ENCODE measurements at places on chromosomes 16 and 17.

- DNase-seq, result no peak
Measured at GRCh38 chr16:28218109-28218508, 6.3 kb upstream of the XPO6 start.

DNA sequence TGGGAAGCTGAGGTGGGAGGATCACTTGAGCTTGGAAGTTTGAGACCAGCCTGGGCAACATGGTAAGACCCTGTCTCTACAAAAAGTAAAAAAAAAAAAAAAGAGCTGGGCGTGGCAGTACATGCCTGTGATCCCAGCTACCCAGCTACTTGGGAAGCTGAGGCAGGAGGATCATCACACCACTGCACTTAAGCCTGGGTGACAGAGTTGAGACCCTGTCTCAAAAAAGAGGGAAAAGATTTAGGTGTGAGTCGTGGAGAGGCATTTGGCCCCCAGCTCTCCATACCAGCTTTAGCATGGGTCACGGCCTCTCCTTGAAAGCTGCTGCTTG is 19.1 kb downstream of the ST6GALNAC2 start:
- DNase-seq, result no peak

DNA sequence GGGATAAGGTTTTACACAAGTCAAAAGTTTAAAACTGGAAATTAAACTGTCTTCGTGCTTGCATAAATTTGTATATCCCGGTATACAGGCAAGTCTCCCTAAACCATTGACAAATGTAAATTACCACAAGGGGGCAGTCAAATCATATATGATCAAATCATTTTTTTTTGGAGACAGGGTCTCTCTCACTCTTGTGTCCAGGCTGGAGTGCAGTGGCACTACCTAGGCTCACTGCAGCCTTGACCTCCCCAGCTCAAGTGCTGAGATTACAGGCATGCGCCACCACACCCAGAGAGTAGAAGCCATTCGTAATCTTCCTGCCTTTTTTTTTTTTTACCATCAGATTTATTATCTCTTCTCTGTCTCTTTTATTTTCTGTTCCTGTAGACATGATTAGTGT is 18.5 kb downstream of the TOP2A start:
- DNase-seq, result no peak

- no peak for DNase-seq
Measured at GRCh38 chr17:27543464-27543856, 87.2 kb downstream of the KSR1 start.

DNA sequence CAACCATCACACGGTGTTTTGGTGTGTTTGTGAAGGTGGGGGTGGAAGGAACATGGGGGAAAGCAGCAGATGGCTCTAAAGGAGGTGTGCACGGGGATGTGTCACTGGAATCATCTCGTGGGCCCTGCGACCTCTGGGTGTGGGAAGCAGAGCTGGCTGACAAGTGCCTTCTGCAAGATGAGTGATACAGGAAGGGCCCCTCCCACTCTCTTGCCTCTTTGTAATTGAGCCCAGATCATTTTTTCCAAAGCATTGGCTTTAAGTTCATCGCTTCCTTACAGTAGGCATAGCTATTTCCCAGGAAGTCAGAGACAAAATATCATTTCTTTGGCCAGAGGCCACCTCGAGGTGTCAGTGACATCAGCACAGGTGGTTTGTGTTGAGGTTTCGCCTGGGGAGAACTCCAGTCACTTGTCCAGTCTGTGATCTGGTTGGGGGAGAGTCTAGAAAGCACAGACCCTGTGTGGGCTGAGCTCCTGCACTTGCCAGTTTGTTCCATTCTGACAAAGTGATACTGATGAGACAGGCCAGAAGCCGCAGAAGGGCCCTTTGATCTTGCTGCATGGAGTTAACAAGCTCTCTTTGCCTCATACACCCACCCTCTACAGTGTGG is 20.6 kb upstream of the SNTB2 start:
- peak; percentile 62 for DNase-seq

GRCh38 chr16:11273721-11274324 is 394 bp upstream of the PRM3 start:
- no peak for DNase-seq

DNA sequence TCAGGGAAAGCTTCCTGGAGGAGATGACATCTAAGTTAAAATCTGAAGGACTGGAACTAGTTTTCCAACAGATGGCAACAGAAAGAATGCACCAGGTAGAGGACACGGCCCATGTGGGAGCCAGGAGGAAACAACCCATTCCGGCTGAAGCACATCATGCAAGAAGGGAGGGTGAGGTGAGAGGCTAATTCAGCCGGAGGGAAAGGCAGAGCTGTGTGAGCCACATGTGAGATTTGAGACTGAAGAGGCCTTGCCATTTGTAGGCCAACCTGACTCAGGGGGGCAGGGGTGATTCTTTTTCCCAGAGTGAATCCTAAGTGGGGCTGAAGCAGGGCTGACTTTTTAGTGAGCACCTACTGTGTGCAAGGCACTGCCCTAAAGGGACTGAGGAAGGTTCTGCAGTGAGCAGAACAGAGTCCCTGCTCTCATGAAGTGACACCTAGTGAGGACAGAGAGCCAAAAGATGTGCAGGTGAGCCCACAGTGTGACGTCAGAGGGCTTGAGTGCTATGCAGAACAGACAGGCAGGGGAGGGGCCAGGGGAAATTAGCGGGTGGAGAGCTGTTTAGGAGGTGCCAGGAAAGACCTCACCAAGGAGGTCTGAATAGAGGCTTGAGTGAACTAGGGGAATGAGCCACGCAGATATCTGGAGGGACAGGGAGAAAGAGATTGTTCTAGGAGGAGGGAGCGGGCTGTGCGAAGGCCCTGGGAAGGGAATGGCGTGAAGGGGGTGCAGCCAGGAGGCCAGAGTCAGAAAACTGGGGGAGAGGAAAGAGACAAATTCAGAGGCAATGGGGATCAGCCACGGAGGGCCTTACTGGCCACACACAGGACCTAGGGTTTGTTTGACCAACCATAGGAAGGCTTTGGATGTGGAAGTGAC is 19.8 kb upstream of the IL21R start:
- no peak for DNase-seq

- DNase-seq, result no peak
Measured at GRCh38 chr16:24822542-24822941, 23.2 kb upstream of the SLC5A11 start.

- no peak for DNase-seq
Measured at GRCh38 chr17:30805944-30806456, 18.5 kb downstream of the CRLF3 start.

GRCh38 chr17:45868276-45868675 is 23.6 kb downstream of the SPPL2C start:
- DNase-seq, result no peak

DNA sequence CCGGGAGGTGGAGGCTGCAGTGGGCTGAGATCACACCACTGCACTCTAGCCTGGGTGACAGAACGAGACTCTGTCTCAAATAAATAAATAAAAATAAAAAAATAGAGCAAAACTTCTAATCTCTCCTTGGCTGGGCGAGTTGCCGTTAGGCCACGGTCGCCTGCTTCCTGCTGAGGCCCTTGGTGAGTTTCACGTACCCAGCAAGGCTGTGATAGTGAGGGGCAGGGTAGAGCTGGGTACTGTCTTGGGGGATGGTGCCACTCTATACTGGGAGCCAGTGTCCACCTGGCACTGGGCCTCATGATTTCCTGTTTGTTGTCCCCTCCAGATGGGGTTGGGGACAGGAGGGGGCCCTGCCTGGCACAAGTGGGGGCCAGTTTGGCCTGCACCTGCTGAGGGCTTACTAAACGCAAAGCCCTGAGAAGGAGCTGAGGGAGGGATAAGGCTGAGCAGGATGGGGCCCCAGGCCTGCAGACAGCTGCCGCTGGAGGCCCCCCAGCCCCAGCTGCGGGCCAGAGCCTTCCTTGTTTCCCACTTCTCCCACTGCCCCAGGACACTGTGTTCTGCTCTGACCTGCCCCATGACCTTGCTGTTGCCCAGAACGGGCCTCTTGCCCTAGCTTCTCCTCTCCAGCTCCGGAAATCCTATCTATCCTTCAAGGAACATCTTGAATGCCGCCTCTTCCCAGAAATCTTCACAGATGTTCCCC is 25.4 kb downstream of the GJD3 start:
- DNase-seq, result no peak

DNA sequence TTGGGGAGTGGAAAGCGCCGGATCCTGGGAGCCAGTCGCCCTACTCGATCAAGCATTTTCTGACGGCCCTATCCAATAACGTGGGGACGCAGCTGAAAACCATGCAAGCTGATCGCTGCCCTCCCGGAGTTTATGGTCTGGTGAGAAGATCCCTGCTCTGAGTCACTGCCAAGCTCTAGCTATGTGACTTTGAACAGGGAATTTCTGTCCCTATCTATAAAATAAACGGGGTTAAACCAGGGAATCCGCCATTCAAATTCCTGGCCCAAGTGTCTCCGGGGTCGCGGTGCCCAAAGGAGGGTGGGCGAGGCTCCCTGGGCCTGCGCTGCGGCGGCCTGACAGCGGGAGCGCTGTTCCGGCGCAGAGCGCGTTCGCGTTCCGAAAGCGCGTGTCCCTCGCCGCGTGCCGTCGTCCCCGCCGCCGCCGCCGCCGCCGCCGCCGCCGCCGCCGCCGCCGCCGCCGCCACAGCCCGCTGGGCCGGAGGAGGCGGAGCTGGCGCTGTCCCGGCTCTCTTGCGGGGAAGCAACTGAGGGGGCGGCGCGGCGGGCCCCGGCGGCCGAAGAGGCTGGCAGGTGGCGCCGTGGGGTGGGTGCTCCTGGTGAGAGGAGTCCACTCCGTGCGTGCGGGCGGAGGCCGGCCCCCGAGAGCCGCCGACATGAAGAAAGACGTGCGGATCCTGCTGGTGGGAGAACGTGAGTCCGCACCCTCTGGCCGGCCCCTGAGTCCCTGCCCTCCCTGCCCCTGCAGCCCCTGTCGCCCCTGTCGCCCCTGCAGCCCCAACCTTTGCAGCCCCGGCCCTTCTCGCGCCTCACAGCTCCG is at the start of gene RHOT1:
Gene RHOT1 (plus strand): TSS at position 465 of the 819 bp plus-strand sequence. CDS start 191 bp downstream, at position 656.
- DNase-seq, result peak; percentile 61

DNA sequence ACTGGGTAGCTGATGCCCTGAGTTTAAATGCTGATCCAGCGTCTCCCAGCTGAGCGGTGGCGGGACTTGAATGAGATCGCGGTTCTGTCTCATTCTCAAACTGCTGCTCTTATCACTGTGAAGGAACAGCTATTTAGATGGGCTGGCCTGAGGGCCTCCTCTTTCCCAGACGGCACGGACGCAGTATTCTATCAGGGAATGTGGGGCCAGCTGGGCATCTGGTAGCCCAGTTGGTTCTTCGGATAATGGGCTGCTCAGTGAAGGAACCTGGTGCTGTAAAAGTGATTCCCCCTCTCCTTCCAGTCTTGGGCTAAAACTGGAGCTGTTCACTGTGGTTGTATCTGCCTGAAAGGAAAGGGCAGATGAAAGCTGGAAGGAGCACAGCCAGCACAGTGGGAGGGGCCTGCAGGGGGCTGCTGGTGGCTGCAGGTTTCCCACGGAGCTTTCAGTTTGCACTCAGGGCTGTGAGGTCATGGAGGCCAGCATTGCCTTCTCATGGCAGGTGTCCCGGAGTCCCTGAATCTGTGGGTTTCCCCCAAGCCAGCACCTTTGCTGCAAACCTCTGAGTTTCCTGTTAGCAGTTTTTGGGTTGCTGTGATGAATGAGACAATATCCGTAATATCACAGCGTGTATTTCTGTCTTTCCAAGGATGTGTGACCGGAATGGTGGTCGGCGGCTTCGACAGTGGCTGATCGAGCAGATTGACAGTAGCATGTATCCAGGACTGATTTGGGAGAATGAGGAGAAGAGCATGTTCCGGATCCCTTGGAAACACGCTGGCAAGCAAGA is 3.6 kb downstream of the IRF8 start:
- no peak for DNase-seq

- DNase-seq, result no peak
Measured at GRCh38 chr17:77733576-77734296, 224.8 kb upstream of the TNRC6C start.

DNA sequence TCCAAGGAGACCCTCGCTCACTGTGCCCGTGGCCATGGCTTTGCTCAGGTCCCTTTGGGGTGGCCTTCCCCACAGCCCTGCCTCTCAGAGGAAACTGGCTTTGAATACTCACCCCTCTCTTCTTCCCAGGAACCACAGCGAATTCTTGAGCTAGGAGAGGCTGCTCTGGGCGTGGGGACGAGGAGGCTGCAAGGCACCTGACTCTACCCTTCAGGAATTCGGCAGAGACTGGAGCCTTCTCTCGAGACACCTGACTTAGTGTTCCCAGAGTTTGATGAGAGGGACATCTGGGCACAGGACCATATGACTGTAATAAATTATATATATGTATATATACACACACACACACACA is 6.2 kb downstream of the LLGL2 start:
- no peak for DNase-seq

DNA sequence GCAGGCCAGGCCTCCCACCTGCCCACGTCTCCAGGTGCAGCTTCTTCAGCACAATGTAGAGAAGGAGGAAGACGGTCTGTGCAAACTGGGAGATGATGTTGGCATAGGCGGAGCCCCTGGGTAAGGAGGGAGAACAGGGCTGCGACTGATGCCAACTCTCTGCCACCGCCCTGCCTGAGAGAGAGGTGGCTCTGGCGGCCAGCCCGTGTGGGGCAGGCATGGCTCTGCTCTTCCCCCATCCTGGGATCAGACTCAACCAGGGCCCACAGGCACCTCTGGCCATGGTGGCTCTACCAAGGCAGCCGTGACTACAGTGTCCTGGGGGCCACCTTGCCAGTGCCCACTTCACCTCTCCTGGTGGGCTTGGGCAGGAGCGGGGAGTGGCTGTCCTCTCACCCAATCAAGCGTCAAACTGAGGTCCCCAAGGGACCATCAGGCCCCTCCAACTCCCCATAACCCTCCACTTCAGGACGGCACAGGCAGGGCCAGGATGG is 8.6 kb downstream of the SLC47A2 start:
- no peak for DNase-seq

DNA sequence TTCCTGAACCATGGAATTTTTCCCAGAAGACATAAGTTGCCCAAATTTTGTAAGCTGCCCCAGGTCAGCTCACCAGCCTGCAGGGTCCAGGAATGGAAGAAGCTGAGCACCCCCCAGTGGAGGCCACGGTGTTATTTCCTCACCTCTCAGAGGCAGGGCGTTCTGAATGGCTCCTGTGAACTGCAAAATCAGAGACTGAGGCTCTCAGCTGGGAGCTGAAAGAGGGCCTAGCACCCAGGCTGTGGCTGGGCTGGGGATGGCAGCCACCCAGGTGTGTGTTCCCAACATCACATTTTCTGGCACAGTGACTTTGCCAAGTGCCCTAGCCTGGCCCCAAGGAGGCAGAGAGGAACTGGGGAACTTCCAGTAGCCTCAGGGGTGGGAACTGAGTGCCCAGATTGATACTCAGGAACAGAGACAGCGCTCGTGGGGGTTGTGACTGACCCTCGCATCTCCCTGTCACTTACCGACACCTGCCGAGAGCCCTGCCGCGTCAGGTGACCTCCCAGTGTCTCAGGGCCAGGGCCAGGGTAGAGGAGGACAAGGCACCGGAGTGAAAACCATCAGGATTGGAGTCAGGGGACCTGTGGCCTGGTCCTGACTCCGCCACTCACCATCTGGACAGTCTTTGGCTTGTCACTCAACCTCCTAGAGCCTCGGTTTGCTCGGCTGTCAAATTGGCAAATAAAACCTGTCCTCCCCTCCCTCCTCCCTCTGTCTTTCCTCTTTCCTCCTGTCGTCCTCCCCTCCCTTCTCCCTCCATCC is 11.3 kb downstream of the CACNG4 start:
- no peak for DNase-seq

DNA sequence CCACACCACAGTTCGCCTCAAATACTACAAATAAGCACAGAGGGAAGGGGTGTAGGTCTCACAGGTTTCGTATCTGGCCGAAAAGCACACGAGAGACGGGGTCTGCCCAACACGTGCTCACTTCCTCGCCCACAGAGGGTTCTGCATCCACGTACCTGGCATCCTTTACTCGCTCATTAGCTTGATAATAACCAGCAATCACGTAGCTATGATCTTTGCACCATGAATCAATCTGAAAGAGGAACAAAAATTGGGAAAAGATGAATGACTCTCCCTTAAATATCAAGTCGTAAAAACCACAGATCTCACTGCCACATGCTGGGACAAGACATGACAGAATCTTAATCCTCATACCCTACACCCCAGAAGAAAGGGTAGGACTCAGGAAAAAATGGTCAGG is 10.5 kb downstream of the EMC8 start:
- no peak for DNase-seq

Data from activated CD8-positive, alpha-beta memory T cell treated with anti-CD3 and anti-CD28 coated beads for 48 hours (primary cell).